RPMI7951 (cell line): ENCODE measurements at places on chromosomes 3 and 15. TPM values are rescaled to one million over a fixed set of nuclear protein-coding genes. Genes with fewer than 3 reads are reported as not detected.

RTP3 gene
- total RNA-seq: not detected in 2 replicates

ANKRD63 gene
- not detected in 2 replicates for total RNA-seq

SLC2A2 gene
- total RNA-seq: not detected in 2 replicates

SLC22A14 gene
- total RNA-seq: 0.12 and 0.20 TPM in 2 replicates

MBD4 gene
- total RNA-seq: 26.4 and 37.5 TPM in 2 replicates

ROPN1B gene
- total RNA-seq: 1.2 and 1.3 TPM in 2 replicates

PTPRG gene
- total RNA-seq: 43.0 and 44.9 TPM in 2 replicates

SHC4 gene
- 1.2 and 1.9 TPM in 2 replicates for total RNA-seq

DNA sequence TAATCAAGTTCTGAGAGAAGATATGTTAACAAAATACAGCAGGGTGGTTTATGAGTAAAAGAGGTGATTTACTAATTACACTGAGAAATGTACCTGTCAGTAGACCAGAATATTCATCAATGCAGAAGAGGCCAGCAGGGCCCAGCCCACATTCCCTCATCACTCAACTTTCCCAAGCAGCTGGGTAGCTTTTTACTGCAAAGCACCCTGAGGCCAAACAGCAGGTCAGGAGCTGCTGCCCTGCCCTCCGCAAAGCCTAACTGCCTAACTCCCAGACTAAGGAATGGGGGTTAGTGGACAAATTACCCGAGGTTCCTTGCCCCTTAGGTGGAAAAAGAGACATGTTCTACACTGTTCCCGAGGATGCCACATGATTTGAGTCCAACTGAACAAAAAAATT lies 108.2 kb downstream of the TBL1XR1 start:
- peak; percentile 30 for DNase-seq

DNA sequence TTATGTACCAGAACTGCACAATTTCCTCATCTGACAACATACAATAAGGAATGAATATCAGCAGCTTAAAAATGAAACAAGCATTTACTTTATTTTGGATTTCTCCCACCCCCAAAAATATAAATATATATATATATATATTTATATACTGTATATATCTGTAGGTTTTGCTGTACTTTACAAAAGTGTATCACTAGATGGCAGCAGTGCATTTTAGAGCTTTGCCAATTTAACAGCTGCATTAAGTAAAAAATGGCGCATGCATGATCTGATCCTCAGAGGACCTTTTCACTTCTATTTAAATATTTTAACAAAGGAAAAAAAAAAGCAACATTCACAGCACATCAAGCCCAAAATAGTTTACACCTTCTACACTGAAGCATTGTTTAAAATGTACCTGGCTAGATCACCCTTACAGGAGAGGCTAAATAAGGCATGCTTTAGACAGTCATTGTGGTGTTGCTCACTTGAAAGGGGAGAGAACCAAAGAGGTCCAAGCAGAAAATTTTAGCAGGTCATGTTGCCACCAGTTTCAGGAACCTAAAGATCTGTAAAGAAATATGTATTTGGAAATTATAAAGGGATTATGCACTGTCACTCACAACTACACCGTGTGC lies 72.6 kb downstream of the NPTN start:
- peak; percentile 65 for DNase-seq

- no peak for DNase-seq
Measured at GRCh38 chr3:2727101-2727500, 383.1 kb downstream of the IL5RA start.

DNA sequence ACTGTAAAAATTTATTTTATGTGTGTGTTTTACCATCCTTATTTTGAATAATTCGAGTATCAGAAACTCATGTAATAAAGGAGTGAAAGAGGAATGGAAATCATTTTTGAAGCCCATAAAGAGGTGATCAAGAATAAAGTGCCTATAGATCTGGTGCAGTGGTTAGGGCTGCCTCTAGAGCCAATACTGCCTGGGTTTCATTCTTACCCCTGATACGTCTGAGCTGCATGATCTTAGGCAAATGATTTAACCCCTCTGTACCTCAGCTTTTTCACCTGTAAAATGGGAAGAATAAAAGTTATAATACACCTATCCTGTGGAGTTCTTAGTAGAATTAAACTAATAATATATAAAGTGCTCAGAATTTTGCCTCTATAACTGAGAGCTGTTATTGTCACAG lies 30.4 kb downstream of the EFHB start:
- DNase-seq: no peak

GRCh38 chr3:194772241-194773000 lies 86.7 kb downstream of the FAM43A start:
- DNase-seq: no peak

GRCh38 chr3:197298341-197298944 lies at the start of gene DLG1:
Gene DLG1 (minus strand): TSS chr3:197298612. CDS start chr3:197297204, 1,408 bp downstream.
- DNase-seq: peak; percentile 96

DNA sequence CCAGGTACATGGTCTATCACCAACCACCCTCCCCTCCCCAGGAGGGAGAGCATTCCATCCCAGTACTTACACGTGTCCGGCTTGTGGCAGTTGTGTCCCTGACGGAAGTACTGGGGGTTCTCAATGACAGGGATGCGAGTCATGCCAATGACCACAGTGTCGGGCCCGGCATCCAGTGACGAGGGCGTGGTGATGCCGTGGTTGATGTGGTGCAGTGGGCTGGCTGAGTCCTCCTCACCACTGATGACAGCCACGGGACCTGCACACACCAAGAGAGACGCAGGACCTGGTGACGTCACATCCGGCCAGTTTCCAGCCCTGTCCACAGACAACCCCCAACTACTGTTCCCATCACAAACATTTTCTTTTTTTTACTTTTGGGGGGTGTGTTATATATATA lies 223.8 kb downstream of the NTRK3 start:
- peak; percentile 65 for DNase-seq

DNA sequence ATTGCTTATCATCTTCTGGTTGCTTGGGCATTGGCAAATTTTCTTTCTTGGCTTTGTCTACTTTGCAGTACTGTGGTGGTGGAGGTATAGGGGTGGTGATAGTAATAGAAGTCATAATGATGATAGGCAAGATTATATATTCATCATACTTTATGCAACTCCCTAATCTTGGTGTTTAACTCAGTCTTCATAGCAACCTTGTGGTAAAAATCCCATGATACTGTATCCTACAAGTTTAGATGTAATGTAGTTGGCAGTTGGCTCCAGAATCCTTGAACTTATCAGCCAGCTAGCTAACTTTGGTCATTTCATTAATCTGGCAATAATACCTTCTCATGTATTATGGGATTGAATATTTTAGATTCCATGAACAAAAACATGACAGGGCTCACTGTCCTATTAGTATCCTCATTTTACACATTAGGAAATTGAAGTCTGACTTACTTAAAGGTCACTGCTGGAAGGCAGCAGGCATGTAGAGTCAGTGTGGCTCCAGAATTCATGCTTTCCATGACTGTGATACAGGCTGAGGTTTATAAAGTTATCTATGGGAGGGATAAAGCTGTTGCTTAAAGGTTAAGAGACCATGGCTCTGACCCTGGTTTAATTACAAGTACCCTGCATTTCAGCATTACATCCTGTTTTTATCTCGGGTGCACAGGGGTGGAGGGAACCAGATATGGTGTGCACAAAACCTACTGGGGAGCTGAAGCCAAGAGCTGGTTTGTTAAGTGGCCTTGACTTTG lies 33.3 kb downstream of the RBMS3 start:
- DNase-seq: no peak

DNA sequence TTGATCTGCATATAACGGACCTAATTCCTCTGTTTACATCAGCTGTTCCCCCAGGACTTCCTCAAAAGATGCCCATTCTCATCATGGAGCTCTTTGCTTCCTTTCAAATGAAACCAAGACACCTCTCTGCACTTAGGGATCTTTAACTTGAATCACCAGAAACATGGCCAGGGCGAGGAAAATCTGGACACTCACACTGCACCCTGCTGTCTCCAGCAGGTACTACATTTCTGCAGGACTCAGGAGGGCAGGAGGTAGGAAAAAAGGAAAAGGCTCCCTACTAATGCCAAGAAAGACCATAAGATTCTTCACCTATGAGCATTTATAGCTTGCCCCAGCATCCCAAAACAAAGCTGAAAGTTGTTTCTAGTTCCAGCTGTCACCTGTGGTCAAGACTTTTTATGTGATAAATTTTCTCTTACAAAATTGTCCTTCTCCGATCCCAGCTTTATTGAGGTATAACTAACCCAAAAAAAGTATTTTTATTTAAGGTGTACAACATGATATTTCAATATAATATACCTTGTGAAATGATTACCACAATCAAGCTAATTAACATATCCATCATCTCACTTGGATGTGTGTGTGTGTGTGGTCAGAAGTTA lies 87.3 kb upstream of the C15orf61 start:
- DNase-seq: peak; percentile 66

DNA sequence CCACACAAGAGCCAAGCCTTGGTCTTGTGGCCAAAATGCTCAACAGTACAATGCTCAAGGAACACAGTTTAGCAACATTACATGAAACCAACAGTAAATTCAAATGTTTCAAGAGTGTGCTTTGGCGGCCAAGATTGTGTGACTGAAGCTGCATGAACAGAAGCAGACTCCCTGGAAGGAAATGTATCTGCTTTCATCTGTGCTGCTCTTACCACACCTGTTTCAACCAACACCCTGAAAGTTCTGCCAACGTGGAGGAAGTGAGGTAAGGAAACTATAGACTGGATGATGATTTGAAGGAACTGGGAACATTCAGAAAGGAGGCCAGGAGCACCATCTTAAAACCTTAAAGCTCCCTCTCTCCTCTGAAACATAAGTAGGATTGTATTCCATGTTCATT lies 55.7 kb downstream of the MB21D2 start:
- no peak for DNase-seq

- DNase-seq: no peak
Measured at GRCh38 chr15:80855206-80855605, 76.0 kb downstream of the CEMIP start.

- DNase-seq: no peak
Measured at GRCh38 chr3:46574243-46574646, 8.1 kb upstream of the LRRC2 start.

DNA sequence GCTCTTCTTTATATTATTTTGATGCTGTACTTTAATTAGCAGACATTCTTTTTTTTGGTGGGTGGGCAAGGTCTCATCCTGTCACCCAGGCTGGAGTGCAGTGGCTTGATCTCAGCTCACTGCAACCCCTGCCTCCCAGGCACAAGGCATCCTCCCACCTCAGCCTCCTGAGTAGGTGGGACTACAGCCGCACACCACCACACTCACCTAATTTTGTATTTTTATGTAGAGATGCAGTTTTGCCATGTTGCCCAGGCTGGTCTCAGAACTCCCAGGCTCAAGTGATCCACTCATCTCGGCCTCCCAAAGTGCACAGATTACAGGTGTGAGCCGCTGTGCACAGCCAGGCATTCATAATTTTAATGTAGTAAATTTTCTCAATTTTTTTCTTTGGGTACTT lies 608.1 kb downstream of the ZNF385D start:
- DNase-seq: no peak
